A549 (cell line): ENCODE measurements at places on chromosomes 7 and 10. TPM values are rescaled to one million over a fixed set of nuclear protein-coding genes. Genes with fewer than 3 reads are reported as not detected.

DNA sequence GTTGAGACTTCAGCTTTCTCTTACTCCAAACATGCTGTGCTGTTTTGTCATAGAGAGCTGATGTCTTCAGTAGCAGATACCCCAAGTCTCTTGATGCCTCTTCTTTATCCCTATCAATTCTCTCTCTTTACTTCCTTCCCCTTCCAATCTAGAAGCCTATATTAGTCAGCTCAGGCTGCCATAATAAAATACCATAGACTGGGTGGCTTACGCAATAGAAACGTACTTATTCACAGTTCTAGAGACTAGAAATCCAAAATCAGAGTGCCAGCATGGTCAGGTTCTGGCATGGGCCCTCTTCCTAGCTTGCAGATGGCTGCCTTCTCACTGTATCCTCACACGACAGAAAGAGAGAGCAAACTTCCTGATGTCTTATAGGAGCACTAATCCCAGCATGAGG is 9.0 kb upstream of the GARS1 start:
- DNase-seq: no peak

ADRB1 gene
- 0.62 to 0.75 TPM (median 0.66 TPM) in 3 replicates for polyA plus RNA-seq

- DNase-seq: no peak
Observed at GRCh38 chr10:110667620-110668343, 23.6 kb downstream of the RBM20 start.

DNA sequence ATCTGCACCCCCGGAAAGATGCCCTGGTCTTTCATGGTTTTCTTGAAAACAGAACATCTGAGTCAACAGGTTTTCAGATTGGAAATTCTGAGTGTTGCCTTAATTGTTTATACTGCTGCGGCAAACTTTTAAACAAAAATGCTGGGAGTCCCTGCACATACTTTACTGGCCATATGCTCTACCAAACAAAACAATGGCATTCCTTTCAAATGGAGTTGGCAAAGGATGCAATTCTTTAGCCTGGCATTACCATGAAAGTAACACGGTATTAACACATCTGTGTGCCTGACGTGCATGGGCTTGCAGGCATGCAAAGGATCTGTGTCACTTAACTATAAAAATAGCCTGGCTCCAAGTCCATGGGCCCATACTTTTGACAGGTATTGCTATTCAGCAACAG is 4.2 kb downstream of the INHBA start:
- DNase-seq: no peak

DNA sequence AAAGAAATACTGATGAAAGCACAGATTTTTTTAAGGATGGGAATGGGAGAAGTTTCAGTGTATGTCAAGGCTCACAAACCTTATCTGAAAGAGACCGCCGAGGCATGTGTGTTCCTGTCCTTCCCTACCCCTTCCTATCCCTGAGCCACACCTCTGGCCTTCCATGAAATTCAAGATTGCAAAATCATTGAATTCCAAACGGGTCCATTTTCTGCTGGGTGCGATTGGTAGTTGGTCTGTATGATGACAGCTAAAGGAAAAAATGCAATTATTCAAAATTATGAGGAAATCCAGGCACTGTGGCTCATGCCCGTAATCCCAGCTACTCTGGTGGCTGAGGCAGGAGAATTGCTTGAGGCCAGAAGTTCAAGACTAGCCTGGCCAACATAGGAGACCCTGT is 170.1 kb downstream of the ARHGAP12 start:
- DNase-seq: no peak
